Activated CD8-positive, alpha-beta memory T cell treated with anti-CD3 and anti-CD28 coated beads for 1 hour (primary cell): ENCODE measurements at places on chromosomes 3 and 15.
A peak's percentile ranks its signal among the peaks of the same experiment; 100 is the strongest.

- DNase-seq, result no peak
Measured at GRCh38 chr15:28459279-28459678, 73.5 kb downstream of the GOLGA8G start.

- DNase-seq, result no peak
Measured at GRCh38 chr3:15803921-15804320, 6.1 kb upstream of the ANKRD28 start.

- no peak for DNase-seq
Measured at GRCh38 chr15:85976986-85977385, 102.7 kb upstream of the AGBL1 start.

- DNase-seq, result no peak
Measured at GRCh38 chr3:135918600-135918999, 46.9 kb upstream of the PPP2R3A start.

- no peak for DNase-seq
Measured at GRCh38 chr3:40464339-40465110, 7.4 kb downstream of the RPL14 start.

DNA sequence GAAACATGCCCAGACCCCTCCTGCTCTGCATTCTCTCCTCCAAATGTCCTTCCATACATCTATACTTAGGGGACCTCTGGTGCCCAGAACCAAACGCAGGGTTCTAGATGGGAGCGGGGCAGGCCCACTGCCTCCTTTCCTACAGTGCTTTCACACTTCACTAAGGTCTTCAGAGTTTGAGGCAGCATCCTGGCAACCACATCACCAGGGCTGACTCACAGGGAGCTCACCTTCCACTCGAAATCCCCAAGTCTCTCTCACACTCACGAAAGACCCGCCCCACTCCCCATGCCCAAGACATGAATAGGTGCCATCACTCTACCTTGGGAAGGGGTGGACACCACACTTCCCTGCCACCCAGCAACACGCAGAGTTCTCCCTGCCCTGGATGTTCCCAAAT lies 18.9 kb downstream of the HOMER2 start:
- no peak for DNase-seq

DNA sequence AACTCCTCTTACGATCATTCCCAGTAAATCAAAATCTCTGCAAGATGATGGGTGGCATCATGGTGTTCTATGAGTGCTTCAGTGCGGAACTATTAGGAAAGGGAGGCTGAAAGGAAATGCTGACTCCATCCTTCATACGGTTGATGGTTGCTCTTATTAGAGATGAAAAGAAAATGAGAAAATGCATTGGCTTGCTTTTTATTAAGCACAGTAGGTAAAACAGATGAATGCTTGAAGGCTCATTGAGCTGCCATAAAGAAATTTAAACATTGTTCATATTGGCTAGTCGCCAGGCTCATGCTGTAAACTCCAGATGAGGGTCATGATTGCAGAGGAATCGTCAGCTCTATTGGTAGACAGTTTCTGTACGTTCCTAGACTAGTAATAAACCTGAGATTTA lies 115.8 kb downstream of the EPHA3 start:
- no peak for DNase-seq

GRCh38 chr15:63502843-63503738 lies 1.3 kb upstream of the USP3 start:
- peak; percentile 48 for DNase-seq

DNA sequence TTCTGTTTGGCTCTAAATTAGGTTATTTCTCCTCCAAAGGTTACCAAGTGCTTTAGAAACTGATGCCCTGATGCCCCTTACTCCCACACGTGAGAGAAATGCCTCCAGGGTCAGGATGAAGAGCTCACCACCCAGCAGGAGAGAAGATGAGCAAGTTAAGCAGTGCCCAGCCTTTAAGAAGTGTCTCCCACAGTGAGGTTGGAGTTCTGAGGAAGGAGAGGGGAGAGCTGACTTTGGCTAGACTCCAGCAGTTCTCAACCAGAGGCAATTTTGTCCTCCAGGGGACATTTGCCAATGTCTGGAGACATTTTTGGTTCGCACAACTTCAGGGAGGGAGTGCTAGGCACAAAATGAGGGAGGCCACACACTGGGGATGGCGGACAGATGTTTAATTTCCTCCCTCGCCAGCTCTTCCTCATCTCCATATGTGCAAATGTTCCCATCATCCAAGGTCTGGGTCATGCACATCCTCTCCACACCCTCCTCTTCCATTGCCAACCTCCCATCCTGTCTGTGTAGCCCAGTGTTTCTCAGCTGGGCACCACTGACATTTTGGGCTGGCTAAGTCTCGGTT lies 50.6 kb upstream of the SLC7A14 start:
- no peak for DNase-seq

DNA sequence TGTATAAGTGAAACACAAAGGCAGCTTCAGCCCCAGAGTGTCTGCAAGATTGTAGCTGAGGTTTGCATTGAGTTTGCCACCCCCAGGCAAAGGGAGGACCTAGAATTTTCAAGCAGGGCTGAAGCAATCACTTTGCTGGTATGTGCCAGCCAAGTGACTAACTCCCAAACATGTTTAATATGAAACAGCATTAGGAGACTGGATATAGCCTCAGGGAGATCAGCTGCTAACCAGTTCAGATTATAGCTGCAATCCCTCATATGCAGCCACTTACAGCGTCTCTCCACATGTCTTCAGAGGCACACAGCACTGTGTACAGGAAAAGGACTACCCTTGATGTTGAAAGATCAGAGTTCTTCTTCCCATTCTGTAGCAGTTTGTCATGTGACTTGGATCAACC lies 38.4 kb upstream of the PPP2R3A start:
- no peak for DNase-seq

DNA sequence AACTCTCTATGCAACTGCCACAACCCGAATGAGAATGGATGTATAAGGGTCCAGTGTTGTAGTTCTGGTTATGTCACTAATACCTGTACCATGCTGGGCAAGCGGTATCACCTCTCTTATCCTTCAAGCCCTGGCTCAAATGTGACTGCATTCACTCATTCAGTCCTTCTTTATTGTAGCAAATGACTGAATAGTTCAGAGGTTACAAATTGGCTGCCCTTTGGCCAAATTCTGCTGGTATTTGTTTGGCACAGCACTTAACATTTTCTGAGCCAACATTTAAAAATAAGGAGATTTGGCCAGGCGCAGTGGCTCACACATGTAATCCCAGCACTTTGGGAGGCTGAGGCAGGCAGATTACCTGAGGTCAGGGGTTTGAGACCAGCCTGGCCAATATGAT lies 47.5 kb downstream of the DLEC1 start:
- no peak for DNase-seq

GRCh38 chr3:94869059-94869547 lies 806.2 kb downstream of the NSUN3 start:
- no peak for DNase-seq

GRCh38 chr15:57625703-57626448 lies 34.2 kb downstream of the MYZAP start:
- DNase-seq, result no peak

- DNase-seq, result no peak
Measured at GRCh38 chr3:14890476-14890875, 56.9 kb upstream of the NR2C2 start.

DNA sequence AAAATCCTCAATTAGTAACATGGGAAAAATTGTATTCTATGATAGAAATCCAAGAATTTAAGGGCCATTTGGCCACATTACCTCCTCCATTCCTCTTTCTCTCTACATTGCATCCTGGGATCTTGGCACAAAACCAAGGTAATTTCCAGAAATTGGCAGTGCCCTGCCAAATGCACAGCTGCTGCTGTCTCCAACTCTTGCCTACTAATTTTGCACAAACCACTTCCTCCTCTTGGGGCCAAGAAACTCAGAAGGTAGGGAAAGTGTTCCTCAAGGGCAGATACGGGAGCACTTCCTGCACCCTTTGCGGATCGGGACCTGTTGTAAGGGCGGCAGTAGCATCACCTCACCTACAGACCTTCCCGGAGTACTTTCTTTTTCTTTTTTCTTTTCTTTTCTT lies 57.8 kb downstream of the MAP3K13 start:
- DNase-seq, result no peak

DNA sequence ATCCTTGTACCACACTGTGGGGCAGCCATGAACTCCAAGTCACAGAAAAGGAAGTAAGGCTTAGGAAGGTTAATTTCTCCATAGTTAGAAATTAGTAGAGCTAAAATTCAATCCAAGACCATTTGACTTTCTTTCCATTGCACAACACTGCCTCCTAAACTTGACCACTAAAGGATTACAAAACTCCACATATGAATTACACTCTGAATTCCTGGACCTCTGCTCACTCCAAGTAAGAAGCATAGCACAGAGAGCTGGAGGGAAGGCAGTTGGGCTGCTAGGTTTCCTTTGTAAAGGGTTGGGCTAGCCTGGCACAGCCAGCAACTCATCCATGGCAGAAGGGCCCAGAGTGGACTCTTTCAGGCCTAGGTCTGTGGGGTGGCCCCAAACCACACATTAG lies 134.4 kb downstream of the MYLK start:
- DNase-seq, result no peak

GRCh38 chr3:35849963-35850362 lies 210.6 kb downstream of the ARPP21 start:
- no peak for DNase-seq

DNA sequence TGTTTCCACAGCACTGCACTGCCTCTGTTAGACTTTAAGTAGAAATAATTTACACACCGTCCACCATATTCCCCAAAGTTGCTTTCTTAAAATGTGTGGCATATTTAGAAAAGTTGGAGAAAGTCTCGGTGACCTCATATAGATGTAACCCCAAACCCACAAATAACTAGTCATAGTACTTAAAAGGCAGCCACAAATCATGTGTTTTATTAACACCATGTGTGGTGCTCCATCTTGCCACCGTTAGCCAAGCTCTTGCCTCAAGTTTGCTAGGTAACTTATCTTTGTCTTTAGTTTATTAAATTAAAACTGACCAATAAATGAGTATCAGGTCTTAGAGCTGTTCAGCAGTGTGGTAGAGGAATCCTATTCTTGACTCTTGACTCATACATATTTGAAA lies 257.9 kb downstream of the UBE2E2 start:
- no peak for DNase-seq

DNA sequence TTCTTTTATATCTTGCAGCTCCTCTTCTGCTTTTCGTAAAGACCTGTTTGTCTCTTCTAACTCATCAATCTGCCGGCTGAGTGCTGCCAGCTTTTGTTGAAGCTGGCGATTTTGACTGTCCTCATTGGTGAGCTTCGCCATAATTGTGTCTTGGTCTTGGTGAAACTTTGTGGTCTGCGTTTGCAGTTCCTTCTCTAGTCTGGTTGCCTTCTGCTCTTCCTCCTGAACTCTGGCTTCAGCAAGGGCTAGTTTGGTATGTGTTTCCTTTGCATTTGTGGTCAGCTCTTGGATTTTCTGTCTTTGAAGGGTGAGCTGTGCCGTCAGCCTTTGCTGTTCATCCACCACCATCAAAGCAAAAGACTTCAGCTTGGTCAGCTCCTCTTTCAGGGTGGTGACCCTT lies 32.9 kb downstream of the CMSS1 start:
- DNase-seq, result no peak

GRCh38 chr3:49649576-49649975 lies 24.6 kb upstream of the APEH start:
- DNase-seq, result no peak

GRCh38 chr3:111496894-111497559 lies 45.0 kb upstream of the CD96 start:
- no peak for DNase-seq

GRCh38 chr15:93308026-93308690 lies 219.1 kb upstream of the RGMA start:
- DNase-seq, result no peak

- no peak for DNase-seq
Measured at GRCh38 chr3:192817506-192817905, 90.2 kb upstream of the FGF12 start.

DNA sequence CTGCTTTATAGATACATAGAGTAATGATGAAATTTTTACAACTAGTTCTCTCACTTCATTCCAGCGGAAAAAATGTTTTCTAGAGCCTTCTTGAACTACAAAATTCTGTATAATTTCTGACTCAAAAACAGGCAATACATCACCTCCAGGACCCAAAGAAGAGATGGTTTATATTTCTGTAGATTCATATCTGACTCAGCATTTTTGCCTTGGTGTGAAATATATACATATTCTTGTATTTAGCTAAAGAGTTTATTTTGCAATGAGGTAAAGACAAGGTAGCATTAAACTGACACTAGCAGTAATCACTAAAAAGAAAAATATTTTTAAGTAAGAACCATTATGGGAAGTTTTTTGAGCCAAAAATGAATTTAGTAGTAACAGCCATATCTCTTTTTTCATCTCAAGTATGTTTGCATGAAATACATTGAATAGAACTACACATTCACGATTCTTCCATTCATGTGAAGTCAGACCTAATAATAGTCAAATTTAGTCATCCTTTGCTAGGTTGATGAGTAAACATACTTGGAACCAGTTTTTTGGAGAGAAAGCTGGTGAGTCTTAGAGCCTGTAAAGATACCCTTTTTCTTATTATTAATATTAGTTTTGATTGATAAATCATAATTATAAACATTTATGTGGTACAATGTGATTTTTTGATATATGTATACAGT lies 31.6 kb downstream of the COL8A1 start:
- DNase-seq, result no peak

DNA sequence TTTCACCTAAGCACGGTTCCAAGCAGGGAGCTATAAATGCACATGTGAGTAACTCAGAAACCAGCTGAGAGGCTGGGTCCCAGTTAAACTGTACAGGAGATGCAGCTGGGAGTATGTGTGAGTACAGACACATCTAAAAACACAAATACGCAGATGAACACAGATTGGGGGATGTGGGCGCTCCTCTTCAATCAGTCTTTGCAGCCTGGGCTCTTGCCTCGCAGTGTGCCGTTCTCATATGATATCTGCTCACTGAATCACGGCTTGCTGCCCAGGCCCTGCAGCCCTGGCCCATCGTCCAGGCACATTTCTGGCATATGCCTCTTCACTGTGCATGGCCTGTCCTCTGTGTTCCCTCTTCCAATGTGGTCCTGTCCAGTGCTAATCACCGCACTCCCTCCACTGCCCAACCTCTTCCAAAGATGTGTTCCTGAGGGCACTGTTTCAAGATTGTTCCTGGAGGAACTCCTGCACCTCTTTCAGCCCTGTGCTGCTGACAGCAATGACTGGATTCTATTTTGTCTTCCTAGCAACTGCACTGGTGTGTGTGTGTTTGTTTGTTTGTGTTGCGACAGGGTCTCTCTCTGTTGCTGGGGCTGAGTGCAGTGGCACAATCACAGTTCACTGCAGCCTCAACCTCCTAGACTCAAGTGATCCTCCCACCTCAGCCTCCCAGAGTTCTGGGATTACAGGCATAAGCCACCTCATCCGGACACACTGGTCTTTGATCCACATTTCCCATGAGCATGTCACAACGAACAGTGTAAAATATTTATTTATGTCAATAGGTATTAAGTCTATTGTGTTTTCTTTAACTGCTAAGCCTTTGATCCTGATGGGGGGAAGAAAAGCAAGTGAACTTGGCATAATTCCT lies 17.0 kb downstream of the CA12 start:
- DNase-seq, result no peak

- peak; percentile 56 for DNase-seq
Measured at GRCh38 chr3:187740421-187741399, 4.6 kb downstream of the BCL6 start.

- DNase-seq, result no peak
Measured at GRCh38 chr3:46860810-46861604, 2.2 kb downstream of the MYL3 start.
